ENCODE measurements at places on chromosomes 1 and 21. TPM values are rescaled to one million over a fixed set of nuclear protein-coding genes. Genes with fewer than 3 reads are reported as not detected.
A peak's percentile ranks its signal among the peaks of the same experiment; 100 is the strongest.

The HTR6 gene
- not detected for total RNA-seq

The CFAP74 gene
- total RNA-seq = 1.1 TPM

DNA sequence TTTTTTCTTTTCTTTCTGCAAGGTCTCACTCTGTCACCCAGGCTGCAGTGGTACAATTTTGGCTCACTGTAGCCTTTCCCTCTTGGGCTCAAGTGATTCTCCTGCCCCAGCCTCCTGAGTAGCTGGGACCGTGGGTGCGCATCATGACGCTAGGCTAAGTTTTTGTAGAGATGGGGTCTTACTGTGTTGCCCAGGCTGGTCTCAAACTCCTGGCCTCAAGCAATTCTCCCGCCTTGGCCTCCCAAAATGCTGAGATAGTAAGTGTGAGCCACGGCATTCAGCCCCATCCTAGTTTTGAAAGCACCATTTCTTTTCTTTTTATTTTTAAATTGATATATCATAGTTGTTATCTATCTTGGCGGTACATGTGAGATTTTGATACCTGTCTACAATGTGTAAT lies 140.6 kb downstream of the GALNT2 start:
- no peak overlapping the region for H3K27ac ChIP-seq
- no peak for DNase-seq
- H3K36me3 ChIP-seq = no peaks in the 10 kb centered on the region
- H3K4me3 ChIP-seq = no peak overlapping the region
- no peaks in the 10 kb centered on the region for H3K27me3 ChIP-seq
- peaks cover 2% of the 10 kb centered on the region for H3K4me1 ChIP-seq

GRCh38 chr1:165960136-165960535 lies 132.7 kb downstream of the UCK2 start:
- H3K27ac ChIP-seq = no peak overlapping the region
- H3K4me3 ChIP-seq = no peak overlapping the region
- DNase-seq = no peak
- H3K4me1 ChIP-seq = no peaks in the 10 kb centered on the region
- no peaks in the 10 kb centered on the region for H3K27me3 ChIP-seq
- no peaks in the 10 kb centered on the region for H3K36me3 ChIP-seq

GRCh38 chr1:119651133-119651532 lies 3.1 kb upstream of the ZNF697 start:
- no peaks in the 10 kb centered on the region for H3K36me3 ChIP-seq
- no peaks in the 10 kb centered on the region for H3K4me1 ChIP-seq
- H3K4me3 ChIP-seq = no peak overlapping the region
- DNase-seq = no peak
- H3K27me3 ChIP-seq = no peaks in the 10 kb centered on the region
- no peak overlapping the region for H3K27ac ChIP-seq

The SMPDL3B gene
- 33.5 TPM for total RNA-seq

DNA sequence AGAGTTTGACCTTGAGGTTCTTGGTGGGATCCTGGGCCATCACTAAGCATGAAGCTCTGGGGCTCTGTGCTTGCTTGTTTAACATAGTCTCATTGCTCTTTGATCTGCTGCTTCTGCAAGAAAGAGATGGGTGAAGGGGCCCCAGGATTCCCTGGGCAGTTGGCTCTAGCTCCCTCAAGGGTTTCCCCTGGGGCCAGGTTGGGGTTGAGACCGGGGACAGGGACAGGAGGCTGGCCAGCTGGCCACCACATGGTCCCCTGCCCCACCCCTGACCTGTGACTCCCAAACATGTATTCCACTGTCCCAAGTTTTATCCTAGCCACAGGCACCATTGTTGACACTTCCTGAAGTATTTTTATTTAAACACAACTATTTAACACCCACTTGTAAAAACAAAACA lies 69.5 kb downstream of the FHAD1 start:
- no peak overlapping the region for H3K27ac ChIP-seq
- no peaks in the 10 kb centered on the region for H3K27me3 ChIP-seq
- no peaks in the 10 kb centered on the region for H3K4me1 ChIP-seq
- H3K4me3 ChIP-seq = no peak overlapping the region
- no peak for DNase-seq

- DNase-seq = no peak
- H3K27me3 ChIP-seq = no peaks in the 10 kb centered on the region
- no peaks in the 10 kb centered on the region for H3K36me3 ChIP-seq
- no peak overlapping the region for H3K4me3 ChIP-seq
Observed at GRCh38 chr21:41972511-41973205, 18.8 kb upstream of the C2CD2 start.

DNA sequence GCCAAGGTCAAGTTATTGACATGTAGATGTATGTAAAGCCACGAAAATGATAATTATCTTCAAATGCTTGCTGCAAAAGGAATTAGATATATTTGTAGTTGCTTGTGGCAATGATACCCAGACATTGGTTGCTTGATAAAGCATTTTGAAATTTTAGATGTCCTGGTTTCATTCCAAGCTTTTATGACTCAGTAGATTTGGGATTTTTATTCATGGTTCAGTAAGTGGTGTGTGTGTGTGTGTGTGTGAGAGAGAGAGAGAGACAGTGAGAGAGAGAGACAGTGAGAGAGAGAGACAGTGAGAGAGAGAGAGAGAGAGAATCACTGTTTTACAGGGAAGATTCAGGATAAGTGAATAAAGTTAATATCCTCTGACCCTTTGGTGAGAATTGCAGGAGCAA lies 498.2 kb upstream of the C1orf87 start:
- no peak overlapping the region for H3K27ac ChIP-seq
- DNase-seq = no peak
- no peaks in the 10 kb centered on the region for H3K4me1 ChIP-seq
- H3K36me3 ChIP-seq = no peaks in the 10 kb centered on the region
- no peak overlapping the region for H3K4me3 ChIP-seq

GRCh38 chr21:15160136-15160535 lies 95.3 kb upstream of the NRIP1 start:
- DNase-seq = no peak
- H3K4me3 ChIP-seq = no peak overlapping the region
- H3K27ac ChIP-seq = no peak overlapping the region
- H3K27me3 ChIP-seq = no peaks in the 10 kb centered on the region

DNA sequence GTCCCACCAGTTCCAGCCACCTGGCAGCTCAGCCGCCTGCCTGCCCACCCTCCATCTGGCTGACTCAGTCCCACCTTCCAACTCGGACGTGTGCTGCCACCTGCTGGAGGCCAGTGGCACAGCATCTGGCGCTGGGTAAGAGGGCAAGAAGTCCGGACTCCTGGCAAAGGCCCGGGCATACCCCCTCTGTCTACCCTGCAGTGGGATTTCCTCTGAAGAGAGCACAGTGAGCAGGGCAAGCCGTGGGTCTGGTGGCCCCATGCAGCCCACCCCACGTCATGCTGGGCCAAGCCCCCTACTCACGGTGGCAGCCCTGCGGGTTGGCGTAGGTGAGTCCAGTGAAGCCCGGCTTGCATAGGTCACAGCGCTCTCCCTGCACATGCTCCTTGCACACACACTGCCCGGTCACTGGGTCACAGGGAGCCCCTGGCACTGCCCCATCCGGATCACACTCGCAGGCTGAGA lies 24.5 kb downstream of the LAMB3 start:
- DNase-seq = peak; percentile 81
- H3K27me3 ChIP-seq = no peaks in the 10 kb centered on the region
- H3K4me3 ChIP-seq = no peak overlapping the region
- no peaks in the 10 kb centered on the region for H3K4me1 ChIP-seq
- no peak overlapping the region for H3K27ac ChIP-seq
- H3K36me3 ChIP-seq = no peaks in the 10 kb centered on the region

GRCh38 chr1:80533775-80534334 lies 1266.9 kb upstream of the ADGRL2 start:
- H3K36me3 ChIP-seq = no peaks in the 10 kb centered on the region
- DNase-seq = no peak
- H3K27ac ChIP-seq = no peak overlapping the region
- no peaks in the 10 kb centered on the region for H3K27me3 ChIP-seq

DNA sequence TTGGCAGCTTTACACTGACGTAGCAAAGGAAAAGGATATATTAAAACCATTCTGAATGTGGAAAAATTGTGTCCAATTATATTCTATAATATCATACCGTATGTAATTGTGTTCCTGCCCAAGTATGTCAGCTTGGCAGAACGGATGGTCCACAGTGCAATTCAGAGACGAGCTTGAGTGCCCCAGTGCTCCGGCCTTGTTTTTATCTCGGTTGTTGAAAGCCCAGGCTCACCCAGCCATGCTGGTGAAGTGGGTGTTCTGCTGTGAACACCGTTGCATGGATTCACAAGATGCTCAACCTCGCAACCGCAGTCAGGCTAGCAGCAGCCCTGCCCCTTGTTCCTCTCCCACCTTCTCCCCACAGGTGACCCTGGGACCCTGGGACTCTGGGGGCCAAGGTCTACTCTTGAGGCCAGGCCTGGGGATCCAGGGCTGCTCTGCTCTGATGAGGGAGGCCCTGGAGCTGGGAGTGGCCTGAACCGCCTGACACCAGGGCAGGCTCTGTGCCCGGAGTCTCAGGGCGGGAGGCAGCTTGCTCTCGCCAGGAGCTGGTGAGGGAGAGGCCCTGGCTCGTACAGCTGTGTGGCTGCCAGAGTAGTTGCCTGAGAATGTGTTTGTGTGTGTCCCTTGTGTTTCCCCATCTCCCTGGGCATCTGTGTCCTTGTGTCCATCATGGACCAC lies 11.2 kb downstream of the PTPRF start:
- no peak overlapping the region for H3K27ac ChIP-seq
- no peaks in the 10 kb centered on the region for H3K36me3 ChIP-seq
- peaks cover 11% of the 10 kb centered on the region for H3K4me1 ChIP-seq

The RGS2 gene
- 98.2 TPM for total RNA-seq

GRCh38 chr1:9351654-9352271 lies 59.1 kb downstream of the SPSB1 start:
- no peak for DNase-seq
- H3K36me3 ChIP-seq = peaks cover 22% of the 10 kb centered on the region
- no peak overlapping the region for H3K4me3 ChIP-seq
- H3K4me1 ChIP-seq = no peaks in the 10 kb centered on the region
- no peak overlapping the region for H3K27ac ChIP-seq
- no peaks in the 10 kb centered on the region for H3K27me3 ChIP-seq
